ENCODE measurements at places on chromosomes 5 and 9. TPM values are rescaled to one million over a fixed set of nuclear protein-coding genes. Genes with fewer than 3 reads are reported as not detected.

DNA sequence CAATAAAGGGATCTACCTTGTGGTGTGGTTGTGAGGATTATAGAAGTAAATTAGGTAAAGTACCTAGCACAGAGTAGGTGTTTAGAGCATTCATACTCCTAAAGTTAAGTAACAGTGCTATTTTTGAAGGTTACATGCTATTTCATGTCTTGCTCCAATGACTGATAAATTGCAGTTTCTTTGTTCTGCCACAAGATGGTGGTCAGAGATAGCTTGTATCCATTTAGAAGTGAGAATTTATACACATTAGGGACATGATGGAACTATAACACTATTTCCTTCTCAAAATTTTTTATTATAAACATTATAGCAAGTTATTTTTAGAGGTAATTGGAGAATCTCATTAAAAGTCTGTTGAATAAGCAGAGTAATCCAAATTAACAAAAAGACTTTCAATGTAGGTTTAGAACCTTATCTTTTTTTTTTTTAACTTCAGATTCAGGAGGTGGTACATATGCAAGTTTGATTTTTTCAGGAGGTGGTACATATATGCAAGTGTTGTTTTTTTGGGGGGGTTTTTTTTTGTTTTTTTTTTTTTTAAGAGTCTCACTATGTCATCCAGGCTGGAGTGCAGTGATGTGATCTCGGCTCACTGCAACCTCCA is 17.1 kb downstream of the MTREX start:
- peak; percentile 63 for DNase-seq
- H3K27me3 ChIP-seq = no peaks in the 10 kb centered on the region
- no peaks in the 10 kb centered on the region for H3K4me1 ChIP-seq

GRCh38 chr5:116037236-116037822 is 5.1 kb downstream of the ARL14EPL start:
- H3K4me1 ChIP-seq = peaks cover 8% of the 10 kb centered on the region
- H3K4me3 ChIP-seq = no peak overlapping the region

- no peak for DNase-seq
- no peak overlapping the region for H3K4me3 ChIP-seq
- H3K27me3 ChIP-seq = no peaks in the 10 kb centered on the region
- no peaks in the 10 kb centered on the region for H3K36me3 ChIP-seq
Measured at GRCh38 chr9:76336027-76336426, 58.2 kb downstream of the RFK start.

- no peaks in the 10 kb centered on the region for H3K4me1 ChIP-seq
- no peak for DNase-seq
- H3K27me3 ChIP-seq = no peaks in the 10 kb centered on the region
- no peak overlapping the region for H3K27ac ChIP-seq
- H3K36me3 ChIP-seq = peaks cover 69% of the 10 kb centered on the region
- H3K4me3 ChIP-seq = no peak overlapping the region
Measured at GRCh38 chr9:70324963-70325362, 66.2 kb downstream of the SMC5 start.

GRCh38 chr9:78622126-78622525 is 325.2 kb downstream of the PSAT1 start:
- DNase-seq = no peak
- H3K27me3 ChIP-seq = no peaks in the 10 kb centered on the region
- no peaks in the 10 kb centered on the region for H3K36me3 ChIP-seq
- no peak overlapping the region for H3K27ac ChIP-seq
- no peaks in the 10 kb centered on the region for H3K4me1 ChIP-seq

DNA sequence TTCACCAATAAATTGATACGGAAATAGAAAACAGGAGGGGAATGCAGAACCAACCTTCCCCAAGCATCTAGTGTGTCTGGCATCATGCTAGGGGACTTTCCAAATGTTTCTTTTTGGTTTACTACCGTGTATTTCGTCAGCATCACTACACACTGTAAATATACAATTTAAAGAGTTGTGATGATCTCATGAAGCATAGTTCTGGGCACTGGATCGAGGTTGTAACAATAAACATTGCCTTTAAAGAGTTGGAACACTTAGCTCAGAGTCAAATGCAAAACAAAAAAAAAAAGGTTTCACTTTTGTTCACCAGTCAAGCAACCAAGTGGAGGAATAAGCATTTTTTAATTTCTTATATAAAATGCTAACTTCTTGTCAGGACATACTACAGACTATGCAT is 2.9 kb upstream of the SCAI start:
- no peaks in the 10 kb centered on the region for H3K27me3 ChIP-seq
- H3K4me3 ChIP-seq = no peak overlapping the region
- H3K4me1 ChIP-seq = peaks cover 9% of the 10 kb centered on the region
- peaks cover 19% of the 10 kb centered on the region for H3K36me3 ChIP-seq

DNA sequence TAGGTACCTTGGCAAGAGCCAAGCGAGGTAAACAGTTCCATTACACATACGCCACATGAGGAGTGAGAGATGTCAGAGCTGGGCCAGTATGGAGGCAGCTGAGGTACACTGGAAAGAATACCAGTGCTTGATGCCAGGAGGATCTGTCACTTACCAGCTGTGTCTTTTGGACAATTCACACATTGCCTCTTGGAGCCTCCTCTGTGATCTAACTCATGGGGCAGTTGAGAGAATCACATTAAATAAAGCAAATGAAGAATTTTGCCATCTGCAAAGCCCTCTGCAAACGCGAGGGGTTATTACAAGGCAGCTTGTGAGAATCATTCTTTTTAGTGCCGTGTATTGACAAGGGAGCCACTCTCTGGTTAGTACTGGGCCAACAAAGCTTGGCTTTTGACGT is 429.7 kb upstream of the KLF4 start:
- H3K4me3 ChIP-seq = no peak overlapping the region
- DNase-seq = no peak

- H3K27ac ChIP-seq = no peak overlapping the region
- no peak for DNase-seq
- peaks cover 55% of the 10 kb centered on the region for H3K36me3 ChIP-seq
- H3K4me3 ChIP-seq = no peak overlapping the region
- H3K4me1 ChIP-seq = no peaks in the 10 kb centered on the region
Measured at GRCh38 chr5:72224946-72225463, 95.0 kb downstream of the MRPS27 start.

PCDHA2 gene
- not detected for total RNA-seq

DNA sequence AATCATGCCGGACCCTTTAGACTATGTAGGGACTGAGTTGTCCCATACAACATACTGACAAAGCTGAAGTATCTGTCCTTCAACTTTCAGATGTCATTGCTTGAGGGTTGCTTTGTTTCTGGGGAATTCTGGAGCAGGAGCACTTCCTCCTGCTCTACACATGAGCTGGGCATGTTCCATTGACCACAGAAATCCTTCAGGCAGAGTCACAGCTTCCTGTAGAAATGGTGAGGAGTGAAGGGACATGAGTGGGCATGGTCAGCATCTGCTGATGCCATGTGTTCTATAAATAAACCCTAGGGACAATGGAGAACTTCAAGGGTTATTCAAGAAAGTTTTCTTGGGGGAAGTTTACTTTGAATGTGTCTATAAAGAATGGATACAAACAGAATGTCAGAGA is 296.6 kb upstream of the FBXL7 start:
- no peak for DNase-seq
- no peak overlapping the region for H3K4me3 ChIP-seq
- no peaks in the 10 kb centered on the region for H3K4me1 ChIP-seq
- H3K36me3 ChIP-seq = no peaks in the 10 kb centered on the region

DNA sequence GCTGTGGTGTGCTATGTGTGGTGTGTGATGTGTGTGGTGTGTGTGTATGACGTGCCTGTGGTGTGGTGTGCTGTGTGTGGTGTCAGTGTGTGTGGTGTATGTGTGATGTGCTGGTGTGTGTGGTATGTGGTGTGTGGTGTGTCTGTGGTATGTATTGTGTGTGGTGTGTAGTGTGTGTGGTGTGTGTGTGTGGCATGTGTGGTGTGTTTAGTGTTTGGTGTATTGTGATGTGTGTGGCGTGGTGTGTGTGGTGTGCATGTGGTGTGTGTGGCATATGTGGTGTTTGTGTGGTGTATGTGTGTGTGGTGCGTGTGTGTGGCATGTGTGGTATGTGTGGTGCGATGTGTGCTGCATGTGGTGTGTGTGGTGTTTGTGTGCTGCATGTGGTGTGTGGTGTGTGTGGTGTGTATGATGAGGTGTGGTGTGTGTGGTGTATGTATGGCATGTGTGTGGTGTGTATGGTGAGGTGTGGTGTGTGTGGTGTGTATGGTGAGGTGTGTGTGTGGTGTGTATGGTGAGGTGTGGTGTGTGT is 18.3 kb upstream of the RNU6ATAC start:
- H3K27ac ChIP-seq = no peak overlapping the region
- no peaks in the 10 kb centered on the region for H3K27me3 ChIP-seq
- H3K4me3 ChIP-seq = no peak overlapping the region
- H3K36me3 ChIP-seq = no peaks in the 10 kb centered on the region
- DNase-seq = peak; percentile 45

DNA sequence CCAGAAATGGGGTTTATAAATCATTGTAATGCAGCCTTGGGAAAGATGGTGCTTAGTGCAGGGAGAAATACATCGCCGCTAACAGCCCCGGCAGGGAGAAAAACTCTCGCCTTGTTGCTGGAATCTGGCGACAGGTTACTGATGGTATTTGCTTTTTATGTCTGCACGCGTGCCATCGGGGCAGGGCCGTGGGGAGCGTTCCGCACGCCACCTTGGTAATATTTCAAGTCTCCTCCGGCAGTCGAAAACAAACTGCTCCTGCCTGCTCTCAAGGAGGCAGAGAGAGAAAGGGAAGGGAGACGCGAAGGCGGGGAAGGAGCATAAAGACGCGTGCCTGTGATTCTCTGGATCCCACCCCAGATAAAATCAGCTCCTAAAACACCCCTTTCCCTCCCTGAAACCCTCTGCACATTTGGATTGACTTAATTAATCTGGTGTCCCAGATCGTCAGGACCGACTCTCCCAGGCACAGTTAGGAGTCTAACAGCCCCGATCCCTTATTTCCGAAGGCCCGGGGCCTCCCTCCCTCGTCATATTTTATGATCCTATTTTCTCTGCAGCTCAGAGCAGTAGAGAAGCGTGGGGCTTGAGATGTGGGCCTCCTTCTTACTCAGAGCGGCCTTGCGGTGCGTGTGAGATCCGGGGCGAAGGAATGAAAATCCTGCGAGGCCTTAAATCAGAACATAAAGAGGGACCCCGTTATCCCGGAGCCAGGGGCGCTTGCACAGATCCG is 47.7 kb downstream of the CFAP77 start:
- no peak overlapping the region for H3K4me3 ChIP-seq
- H3K4me1 ChIP-seq = no peaks in the 10 kb centered on the region
- H3K27ac ChIP-seq = no peak overlapping the region
- no peaks in the 10 kb centered on the region for H3K36me3 ChIP-seq

CDKN2B gene
- total RNA-seq = 0.30 TPM

SEC24A gene
- total RNA-seq = 25.0 TPM

- H3K36me3 ChIP-seq = peaks cover 51% of the 10 kb centered on the region
- DNase-seq = no peak
- H3K4me1 ChIP-seq = no peaks in the 10 kb centered on the region
- H3K27ac ChIP-seq = no peak overlapping the region
- H3K27me3 ChIP-seq = no peaks in the 10 kb centered on the region
Measured at GRCh38 chr9:132690696-132691095, 20.4 kb downstream of the GTF3C4 start.

DNA sequence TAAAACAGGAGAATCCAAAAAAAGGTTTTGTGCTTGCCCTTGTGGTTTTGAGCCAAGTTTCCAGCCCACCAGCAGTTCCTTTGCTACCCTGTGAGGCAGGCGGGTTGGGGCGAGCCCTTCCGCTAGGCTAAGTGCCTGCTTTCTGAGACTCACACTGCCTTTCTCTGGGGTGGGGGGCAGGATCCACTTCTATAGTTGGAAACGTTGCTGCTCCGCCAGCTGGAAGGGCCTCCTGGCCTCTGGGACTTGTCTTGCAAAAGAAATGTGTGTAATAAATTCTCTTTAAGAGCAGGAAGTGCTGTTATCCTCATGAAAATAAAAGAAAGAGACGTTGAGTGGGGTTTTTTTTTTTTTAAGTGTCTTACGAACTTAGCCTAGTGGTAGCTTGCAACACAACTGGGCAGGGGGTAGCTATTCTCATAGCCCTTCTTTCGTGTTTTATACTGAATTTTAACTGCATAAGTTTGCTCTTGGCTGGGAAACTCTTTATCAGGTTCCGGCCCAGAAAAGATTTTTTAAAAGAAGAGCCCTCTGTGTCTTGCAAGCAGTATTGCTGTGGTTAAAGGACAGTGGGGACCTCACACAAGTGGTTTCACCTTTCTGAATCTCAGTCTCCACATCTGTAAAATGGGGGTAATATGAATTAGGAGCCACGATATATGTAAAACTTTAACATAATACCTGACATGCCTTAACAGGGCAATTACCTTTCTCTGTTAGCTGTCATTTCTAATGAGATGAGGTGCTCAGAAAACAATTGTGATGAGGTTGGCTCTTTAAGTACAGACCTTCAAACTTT is 19.8 kb downstream of the JADE2 start:
- DNase-seq = peak; percentile 48
- peak overlapping the region; percentile 66 for H3K27ac ChIP-seq
- peaks cover 53% of the 10 kb centered on the region for H3K36me3 ChIP-seq
- no peaks in the 10 kb centered on the region for H3K27me3 ChIP-seq
- H3K4me1 ChIP-seq = peaks cover 69% of the 10 kb centered on the region
- H3K4me3 ChIP-seq = no peak overlapping the region

GRCh38 chr9:97658707-97659106 is 25.1 kb downstream of the NCBP1 start:
- no peaks in the 10 kb centered on the region for H3K4me1 ChIP-seq
- no peak overlapping the region for H3K4me3 ChIP-seq

DNA sequence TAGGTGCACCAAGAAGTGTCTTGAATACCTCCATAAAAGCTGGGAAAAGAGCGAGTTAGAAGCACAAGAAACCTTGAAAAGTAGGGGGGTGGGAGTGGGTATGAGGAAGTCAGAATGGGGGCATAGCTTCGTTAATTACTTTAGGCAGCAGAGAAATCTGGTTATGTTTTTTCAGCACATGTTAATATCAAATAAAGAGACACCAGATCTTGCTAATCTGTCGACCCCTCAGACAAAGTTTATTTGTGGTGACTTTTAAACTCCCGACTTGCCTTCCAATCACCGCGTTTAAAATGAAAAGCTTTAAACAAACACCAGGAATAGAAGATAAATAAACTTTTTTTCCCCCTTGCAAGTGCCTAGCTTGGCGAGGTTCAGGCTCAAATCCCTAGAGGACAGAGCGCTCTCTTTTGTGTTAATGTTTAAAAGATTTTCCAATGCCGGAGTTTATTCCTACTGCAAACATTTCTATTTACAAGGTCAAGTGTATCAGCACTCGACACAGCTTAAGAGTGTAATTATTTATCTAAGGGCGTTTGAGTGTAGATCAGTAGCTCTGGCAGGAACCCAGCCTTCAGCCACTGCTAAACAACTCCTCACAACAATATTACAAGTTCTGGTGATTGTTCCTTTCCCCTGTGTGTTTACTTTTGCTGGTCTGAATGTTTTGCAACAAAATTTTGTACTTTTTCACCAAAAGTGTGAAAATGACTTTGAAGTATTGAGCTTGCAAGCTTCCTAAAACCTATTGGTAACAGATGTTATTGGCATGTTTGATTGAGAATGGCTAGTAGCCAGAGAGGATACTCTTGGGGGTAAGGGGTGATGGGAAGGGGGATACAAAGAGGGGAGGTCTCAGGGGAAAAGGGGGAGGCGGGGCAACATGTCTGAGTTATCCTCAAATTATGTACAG is 3.8 kb downstream of the GAS1 start:
- H3K4me3 ChIP-seq = no peak overlapping the region
- no peak for DNase-seq
- H3K27ac ChIP-seq = no peak overlapping the region
- no peaks in the 10 kb centered on the region for H3K36me3 ChIP-seq

LHX2 gene
- total RNA-seq = not detected
